ENCODE measurements at places on chromosomes 12 and 14.

DNA sequence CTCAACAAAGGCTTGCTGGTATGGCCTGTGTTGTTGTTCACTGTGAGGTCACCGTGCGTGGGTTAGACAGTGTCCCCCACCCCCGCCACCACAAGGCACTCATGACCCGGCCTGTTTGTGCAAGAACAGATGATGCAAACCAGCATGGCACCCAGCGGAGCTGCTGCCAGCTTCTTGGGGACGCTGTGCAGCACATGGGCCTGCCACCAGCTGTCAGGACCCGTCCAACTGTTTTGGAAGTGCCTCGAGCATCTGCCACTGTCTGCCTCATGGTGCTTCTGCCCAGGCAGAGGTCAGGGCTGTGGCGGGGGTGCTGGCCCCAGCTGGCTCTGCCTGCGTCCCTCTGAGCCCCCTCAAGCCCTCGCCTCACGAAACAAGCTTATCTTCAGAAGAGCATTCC lies 1.5 kb downstream of the ASB2 start:
- DNase-seq = no peak

DNA sequence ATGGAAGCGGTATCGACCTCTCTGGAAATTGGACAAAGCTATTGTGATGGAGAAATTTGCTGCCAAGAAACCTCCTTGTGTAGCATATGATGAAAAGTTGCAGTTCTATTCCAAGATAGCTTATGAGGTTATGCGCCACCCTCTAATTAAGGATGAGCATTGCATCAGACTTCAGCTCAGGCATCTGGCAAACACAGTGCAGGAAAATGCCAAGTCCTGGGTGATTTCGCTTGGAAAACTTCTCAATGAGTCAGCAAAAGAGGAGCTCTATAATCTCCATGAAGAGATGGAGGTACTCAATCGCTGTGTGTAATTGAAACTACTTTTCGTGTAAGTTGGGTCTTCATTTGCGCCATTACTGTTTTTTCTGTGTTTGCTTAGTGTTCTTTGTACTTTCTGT lies 51.2 kb downstream of the DNAH10 start:
- DNase-seq = no peak

DNA sequence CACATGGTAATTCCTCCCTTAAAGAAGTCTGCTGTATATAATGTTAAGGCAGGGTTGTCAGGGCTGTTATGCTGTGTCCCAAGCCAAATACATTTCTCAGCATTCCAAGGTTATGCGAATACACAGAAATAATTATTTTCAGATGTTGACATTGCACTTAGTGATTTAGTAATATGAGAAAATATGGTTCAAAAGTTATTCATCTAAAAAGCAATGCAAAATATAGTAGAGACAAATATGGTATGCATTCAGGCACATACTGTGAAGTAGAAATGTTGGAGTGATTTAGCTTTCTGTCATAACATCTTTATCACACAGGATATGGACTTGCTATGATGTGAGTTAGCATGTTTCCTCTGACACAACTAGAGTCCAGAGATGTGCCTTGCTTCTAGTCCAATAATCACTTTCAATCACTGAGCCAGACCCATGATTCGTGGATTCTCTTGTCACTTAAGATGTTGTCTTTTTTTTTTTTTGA lies 70.0 kb downstream of the PDE3A start:
- DNase-seq = no peak

DNA sequence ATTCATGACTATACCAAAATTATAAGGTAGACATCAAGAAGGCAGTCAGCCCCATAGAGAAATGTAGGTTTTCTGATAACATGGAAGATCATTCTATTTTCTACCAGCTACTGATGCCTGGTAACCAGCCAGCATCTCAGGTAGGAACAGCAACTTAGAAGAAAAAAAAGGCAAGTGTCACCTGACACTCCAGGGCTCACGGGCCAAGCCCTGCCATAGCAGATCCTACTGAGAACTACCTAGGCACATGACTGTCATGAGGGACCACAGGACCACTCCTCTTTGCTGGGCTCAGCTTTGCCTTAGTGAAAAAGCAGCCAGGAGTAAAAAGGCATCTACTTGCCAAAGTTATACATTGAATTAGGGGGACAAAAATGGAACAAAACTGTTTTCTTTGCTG lies 33.4 kb downstream of the CORO1C start:
- no peak for DNase-seq

DNA sequence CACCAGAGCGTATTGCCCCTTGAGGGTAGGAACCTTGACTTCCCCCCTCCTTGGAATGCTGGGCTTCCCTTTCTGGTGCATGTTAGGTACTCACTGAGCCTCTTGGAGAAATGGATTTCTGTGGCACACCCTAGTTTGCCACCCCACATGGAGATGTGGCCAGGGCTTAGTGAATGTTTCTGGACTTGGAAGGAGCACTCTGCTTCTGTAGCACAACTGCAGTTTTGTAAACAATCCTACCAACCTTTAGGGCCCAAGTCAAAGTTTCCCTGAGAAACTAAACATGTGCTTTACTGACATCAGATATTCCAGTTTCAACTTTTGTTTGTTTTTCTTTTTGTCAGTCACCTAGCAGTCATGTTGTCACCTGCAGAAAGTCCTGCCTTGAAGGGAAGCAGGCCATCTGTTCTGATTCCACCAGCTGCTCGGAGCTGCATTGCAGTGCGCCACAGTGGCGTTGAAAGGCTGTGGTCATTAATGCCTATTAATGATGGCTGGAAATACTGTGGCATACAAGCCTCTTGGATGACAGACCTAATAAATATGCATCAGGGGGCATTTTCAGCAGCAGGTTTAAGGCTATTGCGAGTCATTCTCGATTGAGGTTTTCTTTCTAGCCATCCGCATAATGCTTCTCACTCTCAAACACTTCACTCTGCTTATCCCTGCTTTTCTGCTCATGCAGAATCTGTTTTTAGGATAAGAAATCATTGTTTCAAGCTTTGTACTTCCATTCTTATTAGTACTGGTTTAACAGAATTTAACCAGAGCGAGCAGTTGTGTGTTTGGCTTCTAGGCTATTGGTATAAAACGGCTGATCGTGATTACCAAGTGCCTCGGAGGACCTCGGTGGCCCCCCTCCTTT lies 7.8 kb downstream of the PELI2 start:
- no peak for DNase-seq

All from ascending aorta (tissue), 2 donors.